ENCODE measurements at places on chromosomes 7 and 10.
A peak's percentile ranks its signal among the peaks of the same experiment; 100 is the strongest.

DNA sequence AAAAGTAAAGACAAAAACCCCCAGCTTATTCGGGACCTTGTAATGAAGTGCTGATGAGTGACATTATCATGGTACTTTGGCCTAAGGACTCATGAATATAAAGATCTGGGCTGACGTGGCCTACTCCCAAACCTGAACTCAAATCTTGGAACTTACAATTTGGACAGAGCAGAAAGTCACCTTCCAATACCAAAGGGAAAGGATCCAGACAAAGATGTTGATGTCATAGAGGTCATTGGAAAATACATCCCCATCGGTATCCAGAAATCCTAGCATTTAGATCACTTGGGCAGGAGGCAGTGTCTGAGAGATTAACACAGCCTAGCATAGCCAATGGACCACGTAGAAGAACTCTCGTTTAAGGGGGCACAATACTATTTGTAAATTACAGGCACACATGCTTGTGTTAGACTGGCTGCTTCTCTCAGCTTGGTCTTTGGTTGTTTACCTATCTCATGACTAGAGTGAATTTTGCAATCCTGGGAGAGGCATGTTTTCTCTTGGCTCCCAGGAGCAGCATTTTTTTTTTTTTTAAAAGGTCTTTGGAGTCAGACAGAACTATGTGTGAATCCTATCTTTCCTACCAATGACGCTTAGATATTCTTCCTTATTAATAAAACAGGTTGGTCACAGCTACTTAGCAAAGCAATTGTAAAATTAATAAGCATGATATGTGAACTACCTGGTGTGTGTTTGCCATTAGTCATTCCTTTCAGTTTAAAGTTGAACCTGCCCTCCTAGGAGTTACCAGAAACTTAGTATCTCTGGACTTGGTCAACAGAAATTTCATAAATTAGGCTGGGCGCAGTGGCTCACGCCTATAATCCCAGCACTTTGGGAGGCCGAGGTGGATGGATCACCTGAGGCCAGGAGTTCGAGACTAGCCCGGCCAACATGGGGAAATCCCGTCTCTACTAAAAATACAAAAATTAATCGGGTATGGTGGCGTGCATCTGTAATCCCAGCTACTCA is 27.8 kb upstream of the MRPS33 start:
- DNase-seq: no peak

GRCh38 chr7:17139081-17139480 is 159.4 kb upstream of the AHR start:
- no peak for DNase-seq

DNA sequence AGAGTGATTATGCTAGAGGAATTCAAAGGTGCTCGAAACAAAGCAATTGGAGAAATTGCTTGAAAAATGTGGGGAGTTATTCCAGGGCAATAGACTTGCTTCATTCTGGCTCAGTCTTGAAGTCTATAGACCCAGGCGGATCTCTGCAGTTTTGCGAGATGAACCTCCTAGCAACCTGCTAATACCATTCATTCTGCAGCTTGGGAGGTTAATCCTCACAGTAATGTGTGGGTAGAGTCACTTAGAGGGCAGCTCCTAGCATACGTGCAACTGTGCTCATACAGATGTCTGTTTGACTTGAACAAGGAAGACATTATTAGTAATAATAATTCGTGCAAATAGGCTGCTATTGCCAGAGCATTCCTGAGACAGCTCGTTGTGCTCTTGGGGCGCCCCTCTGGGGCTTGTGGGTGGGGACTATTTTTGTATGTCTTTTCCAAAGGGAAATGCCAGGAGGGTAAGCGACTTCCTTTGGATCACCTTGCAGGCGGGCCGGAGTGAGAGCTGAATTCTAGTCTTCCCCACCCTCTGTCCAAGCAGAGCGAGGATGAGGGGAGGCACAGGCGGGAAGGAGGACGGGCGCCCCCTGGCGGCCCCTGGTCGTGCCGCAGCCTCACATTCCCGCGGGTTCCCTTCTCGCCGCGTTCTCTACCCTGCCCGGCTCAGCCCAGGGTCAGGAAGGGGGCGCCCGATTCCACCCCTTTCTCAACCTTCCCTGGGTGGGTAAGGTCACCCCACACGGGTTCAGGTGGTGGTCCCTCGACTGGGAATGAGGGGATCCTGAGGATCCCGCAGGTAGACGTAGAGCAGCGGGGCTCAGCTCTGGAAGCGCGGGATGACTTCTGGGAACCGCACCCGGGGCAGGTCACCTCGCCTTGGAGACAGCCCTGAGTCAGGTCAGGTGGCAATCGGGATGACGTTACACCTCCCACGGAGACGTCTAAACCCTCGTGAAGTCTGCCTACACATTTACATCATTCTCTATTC is 241.5 kb downstream of the PHTF2 start:
- no peak for DNase-seq

DNA sequence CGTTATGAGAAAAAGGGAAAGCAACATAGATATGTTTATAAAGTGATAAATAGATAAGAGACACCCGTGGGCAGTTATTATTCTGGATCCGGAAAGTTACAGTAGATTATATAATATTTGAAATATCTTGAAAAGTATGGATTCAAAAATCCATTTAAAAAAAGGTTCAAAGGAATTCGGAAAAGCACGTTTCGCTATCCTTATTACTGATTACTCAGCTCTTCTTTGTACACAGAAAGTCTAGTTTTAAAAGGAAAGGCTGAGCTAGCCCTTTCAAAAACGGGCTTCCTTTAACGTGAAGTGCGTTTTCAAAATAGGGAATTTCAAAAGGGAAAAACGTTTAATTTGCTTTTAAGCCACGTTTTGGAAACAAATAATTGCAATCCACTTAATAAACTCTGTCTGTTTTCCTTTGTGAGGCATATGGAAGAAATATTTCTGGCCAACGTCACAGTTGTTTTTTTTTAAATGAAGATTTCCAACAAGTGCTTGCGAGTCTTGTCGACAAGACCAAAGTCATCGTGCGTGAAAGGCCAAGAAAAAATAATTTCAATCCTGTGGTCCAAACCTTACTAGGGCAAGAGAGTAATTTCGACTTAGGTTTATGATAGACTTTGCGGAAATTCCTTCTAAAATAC is 2.2 kb upstream of the SKIDA1 start:
- peak; percentile 45 for DNase-seq

DNA sequence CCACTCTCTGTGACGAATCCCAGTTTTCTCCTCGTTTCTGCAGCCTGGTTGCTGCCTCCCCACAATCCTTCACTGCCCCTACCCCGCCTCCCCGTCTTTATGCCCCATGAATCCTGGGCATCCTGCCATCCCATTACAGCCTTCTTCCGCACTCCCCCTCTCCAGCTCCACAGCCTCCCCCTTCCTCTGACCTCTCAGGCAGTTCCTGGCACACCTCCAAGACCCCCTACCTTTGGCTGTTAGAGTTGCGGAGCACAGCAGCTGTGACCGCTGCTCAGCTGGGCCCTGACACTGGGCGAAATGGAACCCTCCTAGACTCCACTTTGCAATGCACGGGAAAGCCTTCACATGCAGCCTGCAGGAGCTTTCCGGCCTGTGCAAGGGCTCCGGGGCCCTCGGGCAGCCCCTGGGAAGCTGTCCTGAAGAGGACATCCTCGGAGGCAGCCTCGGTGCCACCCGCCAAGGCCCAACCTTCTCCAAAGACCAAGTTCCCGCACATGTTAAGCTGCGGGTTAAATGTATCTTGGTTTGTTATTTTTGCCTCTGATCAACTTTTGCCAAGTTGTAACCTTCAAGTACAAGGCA is 400.7 kb upstream of the MKI67 start:
- DNase-seq: no peak

DNA sequence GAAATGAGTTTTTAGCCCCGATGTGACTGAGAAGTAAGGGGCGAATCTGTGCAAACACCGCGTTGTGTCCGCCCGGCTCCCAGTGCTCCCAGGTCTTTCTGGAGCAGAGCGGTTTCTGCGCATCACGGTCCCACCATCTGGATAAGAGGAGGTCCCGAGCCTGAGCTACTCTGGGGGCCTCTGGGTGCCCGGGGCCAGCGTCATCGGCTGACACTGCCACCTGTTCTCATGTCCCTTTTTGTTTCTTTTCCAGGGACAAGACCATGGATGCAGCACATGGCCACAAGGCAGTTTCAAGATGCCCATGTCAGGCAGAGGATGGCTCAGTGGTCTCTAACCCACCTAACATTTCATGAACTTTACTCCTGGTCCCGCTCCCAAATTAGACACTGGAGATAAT is 24.9 kb downstream of the KLF6 start:
- DNase-seq: no peak

DNA sequence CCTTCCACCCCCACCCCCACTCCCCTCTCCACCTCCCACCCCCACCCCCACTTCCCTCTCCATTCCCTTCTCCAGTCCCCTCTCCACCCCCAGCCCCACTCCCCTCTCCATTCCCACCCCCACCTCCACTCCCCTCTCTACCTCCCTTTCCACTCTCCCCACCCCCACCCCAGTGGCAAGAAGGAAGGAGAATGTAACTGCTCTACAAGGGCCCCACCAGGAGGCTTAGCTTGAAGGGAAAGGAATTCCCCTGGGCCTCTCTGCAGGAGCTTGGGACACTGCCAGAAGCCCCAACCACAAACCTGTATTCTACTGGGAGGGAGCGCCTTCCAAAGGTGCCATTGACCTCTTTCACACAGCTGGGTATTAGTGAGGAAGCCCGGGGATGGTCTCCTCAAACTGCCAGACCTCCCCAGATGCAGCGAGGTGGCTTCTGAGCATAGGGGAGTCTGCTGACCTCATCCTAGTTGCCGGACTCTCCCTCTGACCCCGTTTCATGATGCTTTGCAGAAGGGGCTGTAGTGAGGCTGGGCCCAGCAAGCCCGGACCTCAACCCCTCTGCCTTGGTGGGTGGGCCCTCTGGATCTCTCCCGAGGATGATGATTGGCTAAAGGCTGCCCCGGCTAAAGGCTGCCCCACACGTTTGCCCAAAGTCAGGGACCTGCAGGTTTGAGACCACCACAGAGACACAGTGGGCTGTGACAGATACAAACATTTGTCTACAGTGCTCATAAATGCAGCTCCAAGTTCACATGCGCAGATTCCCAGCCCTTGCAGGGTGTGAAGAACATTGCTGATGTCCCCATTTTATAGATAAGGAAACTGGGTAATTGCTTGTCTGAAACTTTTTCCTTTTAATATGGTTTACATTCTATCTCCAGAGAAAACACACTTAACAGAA is 2.9 kb downstream of the DEPP1 start:
- DNase-seq: peak; percentile 24

DNA sequence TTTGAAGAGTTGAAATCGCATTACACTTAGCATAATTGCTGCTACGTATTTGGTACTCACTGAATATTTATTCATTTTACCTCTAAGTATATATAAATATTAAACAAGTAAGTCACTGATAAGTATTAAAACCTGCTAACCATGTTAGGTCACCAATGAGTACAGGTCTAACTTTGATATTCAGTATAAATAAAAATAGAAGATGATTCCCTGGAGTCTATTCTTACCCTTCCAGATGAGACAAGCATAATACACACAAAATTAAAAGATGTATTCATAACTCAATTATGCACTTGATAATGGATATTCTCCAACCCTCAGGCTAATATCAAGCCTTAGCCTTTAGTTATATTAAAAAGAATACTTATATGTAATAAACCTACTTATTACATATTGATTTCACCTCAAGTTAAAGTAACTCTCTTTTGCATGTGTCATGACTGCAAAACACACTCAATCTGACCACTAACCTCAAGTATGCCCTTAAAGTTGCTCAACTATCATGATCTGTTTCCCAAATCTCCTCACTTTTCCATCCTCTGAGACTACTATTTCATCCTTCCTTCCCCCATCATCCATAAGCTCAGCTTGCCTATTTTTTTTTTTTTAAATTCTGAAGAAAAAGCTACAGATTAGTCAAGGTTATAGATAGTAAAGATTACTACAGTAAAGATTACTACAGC is 46.8 kb downstream of the IPMK start:
- DNase-seq: no peak

DNA sequence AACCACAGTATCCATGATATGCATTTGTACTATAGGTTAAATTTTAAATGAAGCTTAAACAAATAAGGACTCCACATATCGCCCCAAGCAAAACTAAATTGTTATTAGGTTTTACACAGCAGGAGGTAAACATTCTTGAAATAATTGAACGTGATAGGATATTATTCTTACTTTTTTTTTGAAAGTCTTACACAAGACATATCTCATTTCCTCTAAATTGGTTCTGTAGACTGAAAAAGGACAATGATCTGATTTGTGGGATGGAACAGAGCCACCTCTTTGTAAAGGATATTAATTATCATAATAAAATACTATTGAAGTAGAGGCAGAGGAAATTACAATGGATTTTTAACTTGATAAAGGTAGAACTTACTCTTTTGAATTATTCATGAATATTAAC is 155.1 kb upstream of the SEMA3D start:
- no peak for DNase-seq

- DNase-seq: no peak
Observed at GRCh38 chr10:12466704-12467305, 117.5 kb downstream of the CAMK1D start.

- DNase-seq: no peak
Observed at GRCh38 chr7:113202284-113202683, 83.9 kb upstream of the SMIM30 start.

GRCh38 chr7:68180761-68181160 is 1184.1 kb downstream of the TYW1 start:
- no peak for DNase-seq

GRCh38 chr10:122469848-122470247 is 8.5 kb downstream of the HTRA1 start:
- DNase-seq: no peak

- DNase-seq: no peak
Observed at GRCh38 chr7:68965351-68965750, 632.9 kb upstream of the AUTS2 start.

DNA sequence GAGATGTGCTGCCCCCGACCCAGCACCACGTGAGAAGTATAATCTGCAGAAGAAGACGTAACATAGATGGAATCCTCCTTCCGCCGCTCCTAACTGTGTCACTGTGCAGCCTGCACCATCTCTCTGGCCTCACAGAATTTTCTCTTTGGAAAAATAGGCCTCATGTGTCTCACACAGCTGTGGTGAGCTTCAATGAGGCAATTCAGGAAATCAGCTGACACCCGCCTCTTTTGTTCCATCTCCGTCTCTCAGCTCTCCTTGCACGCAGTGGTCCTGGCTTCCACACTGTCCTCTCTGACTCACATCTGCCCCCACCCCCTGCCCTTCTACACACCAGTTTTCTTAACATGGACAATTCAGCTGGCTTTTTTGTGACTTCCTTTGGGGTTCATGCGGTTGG is 7.2 kb downstream of the C10orf90 start:
- DNase-seq: no peak

DNA sequence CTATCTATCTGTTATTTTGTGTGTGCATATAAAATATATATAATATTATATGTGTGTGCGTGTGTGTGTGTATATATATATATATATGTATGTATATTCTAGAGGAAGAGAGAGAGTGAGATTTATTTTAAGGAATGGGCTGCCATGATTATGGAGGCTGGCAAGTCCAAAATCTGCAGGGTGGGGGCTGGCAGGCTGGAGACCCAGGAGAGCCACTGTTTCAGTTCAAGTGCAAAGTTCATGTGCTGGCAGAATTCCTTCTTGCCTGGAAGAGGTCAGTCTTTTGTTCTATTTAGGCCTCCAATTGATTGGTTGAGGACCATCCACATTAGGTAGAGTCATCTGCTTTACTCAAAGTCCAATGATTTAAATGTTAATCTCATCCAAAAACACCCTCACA is 42.3 kb upstream of the GARS1 start:
- no peak for DNase-seq

GRCh38 chr7:101815826-101816594 is 1.4 kb upstream of the CUX1 start:
- DNase-seq: peak; percentile 77

All from NCI-H526 treated with DMSO at 0.1 percent for 48 hours (cell line).